Omental fat pad (tissue), 4 donors: ENCODE measurements at places on chromosomes 11 and 22.
A peak's percentile ranks its signal among the peaks of the same experiment; 100 is the strongest.

DNA sequence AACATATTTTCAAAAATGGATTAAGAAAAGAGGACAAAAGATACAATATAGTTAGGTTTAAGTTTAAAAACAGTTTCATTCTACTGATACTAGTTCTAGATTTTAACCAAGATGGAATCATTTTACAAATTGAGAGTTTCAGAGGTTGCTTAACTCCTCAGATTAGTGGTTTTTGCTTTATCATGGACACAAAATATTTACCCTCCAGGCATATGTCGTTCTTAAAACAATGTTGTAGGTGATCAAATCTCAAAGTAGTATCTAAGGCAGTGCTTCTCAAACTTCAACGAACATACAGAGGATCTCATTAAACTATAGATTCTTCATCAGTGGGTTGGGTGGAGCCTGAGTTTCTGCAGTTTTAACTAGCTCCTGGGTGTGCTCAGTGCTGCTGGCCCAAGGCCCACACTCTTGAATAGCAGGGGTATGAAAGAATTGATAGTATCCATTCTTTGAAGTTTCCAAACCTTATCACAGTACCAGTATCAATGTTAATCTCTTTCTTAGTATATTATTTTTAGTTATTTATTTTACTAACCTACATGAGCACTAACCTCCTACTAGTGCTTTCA is 48.0 kb downstream of the YAP1 start:
- no peak for DNase-seq

DNA sequence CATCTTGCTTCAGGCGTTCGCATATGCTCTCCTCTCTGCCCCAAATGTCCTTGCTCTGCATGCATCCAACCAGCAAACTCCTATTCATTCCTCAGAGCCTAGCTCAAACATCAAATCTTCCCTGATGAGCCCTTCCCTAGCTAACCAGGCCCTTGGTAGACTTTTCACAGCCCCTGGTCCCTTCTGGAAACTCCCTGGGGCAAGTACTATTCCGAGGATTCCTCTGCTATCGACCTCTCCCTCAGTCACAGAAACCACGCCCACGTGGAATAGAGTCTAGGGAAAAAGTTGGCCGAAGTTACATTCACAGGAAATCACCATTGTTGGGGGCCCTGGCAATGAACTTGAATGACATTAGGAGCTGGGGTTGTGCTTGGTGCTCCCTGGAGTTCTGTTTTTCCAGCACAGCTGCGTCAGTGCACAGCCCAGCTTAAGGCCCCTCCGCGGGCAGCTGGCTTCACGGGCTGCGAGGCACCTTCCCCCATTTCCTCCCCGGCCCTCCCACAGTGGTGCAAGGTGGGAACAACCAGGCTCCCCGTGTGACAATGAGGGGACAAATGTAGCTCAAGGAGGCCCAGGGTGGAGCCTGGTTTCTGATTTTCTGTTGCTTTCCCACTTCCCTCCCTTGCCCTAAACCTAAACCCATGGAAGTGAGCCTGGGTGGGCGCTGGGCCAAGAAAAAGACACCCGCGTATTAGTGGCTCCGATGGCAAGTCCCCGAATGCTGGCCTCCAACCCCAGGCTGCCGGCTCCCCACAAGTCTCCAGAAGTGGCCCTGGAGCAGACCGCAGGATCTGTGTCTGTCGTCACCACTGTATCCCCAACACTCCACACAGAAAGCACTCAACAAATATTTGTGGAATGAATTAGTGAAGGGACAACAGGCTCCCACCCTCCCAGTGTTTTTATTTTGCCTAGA is 4.3 kb upstream of the ATP5MGL start:
- peak; percentile 59 for DNase-seq

DNA sequence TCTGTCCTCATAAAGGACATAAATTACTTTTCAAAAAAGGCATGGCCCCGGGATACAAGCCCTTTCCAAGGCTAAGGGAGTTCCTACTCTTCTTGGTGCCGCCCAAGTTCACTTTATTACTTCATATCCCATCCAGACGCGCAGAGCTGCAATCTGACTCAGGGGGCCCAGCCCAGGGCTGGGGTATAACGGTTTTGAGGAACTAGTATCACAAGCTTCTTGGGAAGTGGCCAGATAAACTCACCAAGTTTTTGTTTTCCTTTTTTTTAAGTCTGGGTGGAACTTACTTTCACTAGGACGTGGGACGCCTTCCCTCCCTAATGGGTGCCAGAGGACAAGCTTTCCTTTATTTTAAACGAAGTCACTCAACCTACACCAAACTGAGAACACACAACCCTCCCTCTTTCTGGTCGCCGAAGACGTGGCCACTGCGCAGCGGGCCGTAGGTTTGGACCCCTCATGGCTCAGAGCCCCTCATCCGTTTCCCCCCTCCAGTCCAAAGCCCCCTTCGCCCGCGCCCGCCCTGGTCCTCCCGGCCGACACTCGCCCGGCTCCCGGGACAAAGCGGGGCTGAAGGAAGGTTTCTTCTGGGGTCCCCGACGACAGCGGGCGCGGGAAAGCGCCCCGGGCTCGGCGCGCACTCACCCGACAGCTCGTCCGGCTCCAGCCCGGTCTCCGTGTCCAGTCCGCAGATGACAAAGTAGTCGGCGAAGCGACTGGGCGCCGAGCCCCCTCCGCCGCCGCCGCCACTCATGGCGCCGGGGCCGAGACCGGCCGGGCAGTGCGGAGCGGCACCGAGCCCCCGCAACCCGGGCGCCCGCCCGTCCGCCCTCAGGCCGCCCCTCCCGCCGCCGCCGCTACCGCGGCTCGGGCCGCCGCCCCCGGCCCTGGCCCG is 587 bp downstream of the DENND5A start:
- DNase-seq = peak; percentile 58

- DNase-seq = no peak
Observed at GRCh38 chr22:27885977-27886842, 32.8 kb downstream of the PITPNB start.

DNA sequence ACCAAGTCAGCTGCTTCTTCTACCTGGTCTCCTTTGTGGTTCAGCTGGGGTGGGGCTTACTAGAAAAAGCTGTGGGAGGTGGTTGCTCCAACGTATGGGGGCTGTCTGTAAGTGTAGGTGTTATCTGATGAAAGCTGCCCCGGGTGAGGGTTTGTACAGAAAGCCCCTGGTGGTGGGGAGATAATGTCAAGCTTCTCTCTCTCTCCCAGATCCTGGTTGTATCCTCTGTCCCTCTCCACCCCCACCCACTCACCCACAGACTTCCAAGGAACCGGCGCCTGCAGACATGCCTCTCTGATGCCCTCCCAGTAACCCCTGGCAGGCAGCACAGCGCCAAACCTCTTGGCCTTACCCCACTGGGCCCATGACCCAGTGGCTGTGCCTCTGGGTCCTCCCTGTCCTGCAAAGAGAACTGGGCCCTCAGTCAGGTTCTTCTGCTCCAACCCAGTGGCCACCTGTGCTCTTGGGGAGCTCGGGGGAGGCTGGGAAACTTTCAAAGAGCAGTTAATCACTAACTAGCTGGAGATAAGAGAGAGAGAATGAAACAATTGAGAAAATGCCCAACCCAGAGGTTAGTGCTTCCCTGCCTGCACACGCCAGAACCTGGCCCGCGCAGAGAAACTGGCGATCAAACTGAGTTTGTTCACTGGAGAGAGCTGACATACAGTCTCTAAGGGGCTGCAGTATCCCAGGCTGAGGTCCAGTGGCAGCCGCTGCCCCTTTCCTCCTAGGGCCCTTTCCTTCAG is 20.4 kb upstream of the EHF start:
- DNase-seq = no peak

- DNase-seq = no peak
Observed at GRCh38 chr22:36430863-36431262, 43.1 kb upstream of the MYH9 start.

DNA sequence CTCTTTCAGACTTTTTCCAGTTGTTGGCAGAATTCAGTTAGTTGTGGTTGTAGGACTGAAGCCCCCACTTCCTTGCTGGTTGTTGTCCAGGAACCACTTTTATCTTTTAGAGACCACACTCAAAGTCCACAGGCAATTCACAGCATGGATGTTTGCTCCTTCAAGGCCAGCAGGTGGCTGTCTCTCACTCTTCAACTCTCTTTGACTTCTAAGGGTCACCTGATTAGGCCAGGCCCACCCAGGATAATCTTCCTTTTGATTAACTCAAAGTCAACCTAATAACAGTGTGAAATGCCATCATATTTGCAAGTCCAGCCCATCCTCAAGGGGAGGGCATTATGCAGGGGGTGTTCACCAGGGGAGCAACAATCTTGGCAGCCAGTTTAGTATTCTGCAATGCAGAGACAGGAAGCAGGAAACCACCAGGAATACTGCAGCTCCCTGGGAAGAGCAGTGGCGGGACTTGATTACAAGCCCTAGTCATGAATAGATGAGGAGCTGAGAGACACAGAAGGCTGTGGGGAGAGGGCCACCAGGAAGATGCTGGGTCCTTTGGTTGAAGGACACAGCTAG is 52.4 kb downstream of the LRRC74B start:
- no peak for DNase-seq

- no peak for DNase-seq
Observed at GRCh38 chr22:21920341-21921183, 32.1 kb downstream of the PPM1F start.

- DNase-seq = no peak
Observed at GRCh38 chr11:79182794-79183193, 258.0 kb downstream of the TENM4 start.

DNA sequence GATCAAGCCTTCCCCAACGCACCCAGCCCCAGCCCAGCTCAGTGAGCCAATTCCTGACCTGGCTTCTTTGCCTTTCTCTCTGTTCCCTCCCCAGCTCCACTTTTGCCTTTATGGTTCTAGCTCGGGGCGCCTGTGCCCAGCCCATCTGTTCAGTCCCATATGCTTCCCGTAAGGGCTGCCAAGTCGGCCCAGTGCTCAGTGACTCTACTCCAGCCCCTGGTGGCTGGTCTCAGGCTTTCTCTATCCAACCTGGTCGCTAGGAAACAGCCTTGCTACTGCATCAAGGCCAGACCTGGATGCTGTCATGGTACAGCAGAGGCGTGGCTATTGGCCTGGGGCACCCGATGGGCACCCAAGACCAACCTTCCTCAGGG is 178.0 kb downstream of the DSCAML1 start:
- no peak for DNase-seq

DNA sequence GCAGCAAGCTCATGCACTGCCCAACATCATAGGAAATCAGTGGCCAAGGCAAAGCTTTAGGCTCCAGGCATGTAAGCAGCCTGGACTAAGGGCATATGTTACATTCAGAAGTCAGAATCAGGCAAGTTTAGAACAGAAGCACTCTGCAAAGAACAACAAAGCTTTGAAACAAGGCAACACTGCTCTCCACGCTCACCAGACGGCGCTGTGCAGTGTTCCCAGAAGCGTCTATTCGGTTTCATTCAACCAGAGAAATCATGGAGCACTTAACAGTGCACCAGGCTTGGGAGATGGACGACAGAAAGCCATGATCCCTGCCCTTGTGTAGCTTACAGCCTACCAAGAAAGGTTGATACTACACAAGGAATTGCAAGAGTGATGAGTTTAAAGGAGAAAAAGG is 555.8 kb downstream of the BUD13 start:
- DNase-seq = no peak
